ENCODE measurements at places on chromosomes 16 and 17. TPM values are rescaled to one million over a fixed set of nuclear protein-coding genes. Genes with fewer than 3 reads are reported as not detected.

G6PC1 gene
- polyA plus RNA-seq: not detected

TP53TG3C gene
- polyA plus RNA-seq: not detected

PRMT7 gene
- 30.4 TPM for polyA plus RNA-seq

CNTD1 gene
- polyA plus RNA-seq: 0.02 TPM

TAOK1 gene
- polyA plus RNA-seq: 4.1 TPM

SHBG gene
- 0.32 TPM for polyA plus RNA-seq

Data from foreskin keratinocyte (primary cell).